ENCODE measurements at places on chromosomes 3 and 15.

- no peak for DNase-seq
Observed at GRCh38 chr3:47314056-47314764, 31.5 kb downstream of the KLHL18 start.

DNA sequence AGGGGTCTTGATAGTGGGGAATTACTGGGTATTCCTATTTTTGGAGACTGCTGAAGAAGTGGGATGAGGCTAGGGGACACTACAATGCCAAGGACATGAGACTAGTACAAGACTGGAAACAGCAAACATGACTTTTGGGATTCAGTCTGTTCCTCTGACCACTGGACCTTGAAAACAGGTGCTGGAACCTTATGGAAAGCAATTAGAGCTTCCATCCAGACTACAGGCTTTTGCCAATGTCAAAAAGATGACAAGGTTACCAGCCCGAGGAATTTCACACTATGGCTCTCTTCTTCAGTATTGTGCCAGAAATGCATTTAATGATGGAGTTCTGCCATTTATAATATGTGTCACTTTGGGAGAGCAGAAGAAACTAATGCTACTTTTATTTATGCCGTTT lies 282.6 kb downstream of the GAP43 start:
- no peak for DNase-seq

DNA sequence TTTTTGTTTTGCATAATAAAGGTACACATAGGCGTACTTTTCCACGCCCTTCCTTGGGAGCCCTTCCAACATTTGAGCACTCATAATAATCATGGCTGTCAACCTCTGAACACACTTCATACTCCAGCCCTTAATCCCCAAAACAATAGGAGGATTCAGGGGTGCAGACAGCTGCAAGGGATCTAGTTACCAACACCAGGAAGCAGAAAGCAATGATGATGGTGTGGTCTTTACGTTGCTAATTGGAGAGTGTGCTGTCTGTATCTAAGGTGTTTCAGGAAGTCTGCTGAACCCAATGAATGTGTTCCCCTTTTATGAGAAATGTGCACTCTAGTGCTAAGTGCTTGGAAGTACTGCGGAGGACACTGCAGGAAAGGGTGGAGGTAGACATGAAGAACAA lies 60.3 kb upstream of the PDZRN3 start:
- DNase-seq, result no peak

DNA sequence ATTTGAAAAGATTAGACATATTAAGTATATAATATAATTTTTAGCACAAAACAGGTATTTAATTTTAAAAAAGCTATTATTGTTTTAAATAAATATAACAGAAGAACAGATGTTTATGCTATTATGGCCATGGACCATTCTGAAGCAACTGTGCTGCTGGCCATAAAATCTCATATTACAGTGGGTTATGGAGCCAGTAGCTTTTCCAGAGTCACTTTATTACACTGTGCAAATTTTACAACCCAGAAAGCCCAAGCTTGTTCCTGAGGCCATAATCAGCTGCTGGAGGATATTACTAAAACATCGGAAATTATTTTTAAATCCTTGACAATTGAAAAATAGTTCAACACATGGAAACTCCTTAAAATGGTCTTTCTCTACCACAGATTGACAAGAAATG lies 557.3 kb upstream of the KCNMB2 start:
- DNase-seq, result no peak

GRCh38 chr3:38623539-38623938 lies 25.9 kb downstream of the SCN5A start:
- DNase-seq, result no peak

- DNase-seq, result no peak
Observed at GRCh38 chr3:99330281-99330680, 308.1 kb upstream of the COL8A1 start.

DNA sequence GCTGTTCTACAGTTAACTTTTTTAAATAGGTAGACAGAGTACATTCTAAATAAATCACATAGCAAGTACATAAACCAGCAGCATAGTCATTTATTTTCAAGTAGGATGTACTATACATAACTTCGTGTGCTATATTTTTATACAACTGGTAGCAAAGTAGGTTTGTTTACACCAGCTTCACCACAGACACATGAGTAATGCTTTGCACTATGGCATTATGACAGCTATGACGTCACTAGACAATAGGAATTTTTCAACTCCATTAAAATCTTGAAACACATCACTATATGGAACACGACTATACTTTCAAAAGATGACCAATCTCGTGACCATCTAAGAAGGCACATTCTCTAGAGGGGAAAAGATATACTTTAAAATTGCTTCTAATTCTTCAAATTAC lies 3.5 kb downstream of the TEX55 start:
- DNase-seq, result no peak

- no peak for DNase-seq
Observed at GRCh38 chr3:57041674-57042073, 18.8 kb upstream of the SPATA12 start.

DNA sequence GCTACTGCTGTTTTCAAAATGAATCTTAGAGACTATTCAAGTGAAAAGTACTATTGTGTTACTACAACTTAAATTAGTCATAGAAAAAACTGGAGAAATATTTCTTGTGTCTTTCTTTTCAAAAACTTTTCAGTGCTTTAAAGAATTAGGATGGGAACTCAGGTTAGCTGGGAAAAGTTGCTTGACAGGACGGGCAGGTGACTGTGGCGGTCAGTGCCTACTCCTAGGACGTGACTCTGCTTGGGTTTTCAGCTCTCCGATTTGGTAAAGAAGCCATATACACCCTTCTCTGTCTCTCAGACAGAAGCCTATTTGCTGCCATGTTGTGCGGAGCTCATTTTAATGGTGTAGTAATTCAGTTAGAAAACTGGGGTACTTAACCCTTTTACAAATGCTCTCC lies 89.8 kb upstream of the CACNA2D3 start:
- DNase-seq, result no peak

- DNase-seq, result no peak
Observed at GRCh38 chr3:194023501-194024280, 112.3 kb upstream of the HES1 start.

DNA sequence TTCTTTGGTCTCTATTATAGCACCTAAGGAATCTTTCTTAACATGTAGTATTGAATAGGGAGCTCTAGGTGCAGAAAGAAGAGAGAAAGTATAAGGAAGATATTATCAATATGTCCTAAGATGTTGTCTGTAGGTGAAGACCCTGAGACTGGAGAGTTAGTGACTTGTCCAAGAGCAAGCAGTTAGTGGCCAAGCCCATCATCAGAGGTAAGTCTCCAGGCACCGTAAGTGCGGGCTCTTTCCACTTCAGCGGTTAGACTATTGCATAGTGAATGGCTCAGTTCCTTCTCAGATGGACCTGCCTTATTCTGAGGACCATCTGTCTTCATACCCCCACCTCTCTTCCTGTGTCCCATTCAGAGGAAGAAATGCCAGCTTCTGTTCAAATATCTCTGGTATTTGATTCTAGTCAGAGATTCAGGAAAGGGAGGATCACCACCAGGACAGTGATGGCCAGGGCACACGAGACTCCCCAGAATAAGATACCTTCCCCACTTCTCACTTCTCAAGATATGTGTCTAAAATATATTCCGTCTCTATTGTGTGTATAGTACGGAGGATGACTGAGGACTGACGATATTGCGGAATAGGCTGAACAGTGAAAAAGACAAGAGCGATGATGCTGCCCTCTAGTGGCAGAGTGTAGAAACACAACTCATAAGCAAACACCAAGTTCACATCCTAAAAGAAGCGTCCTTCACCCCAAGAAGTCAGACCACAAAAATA lies 19.1 kb upstream of the ADGRG7 start:
- peak; percentile 78 for DNase-seq

DNA sequence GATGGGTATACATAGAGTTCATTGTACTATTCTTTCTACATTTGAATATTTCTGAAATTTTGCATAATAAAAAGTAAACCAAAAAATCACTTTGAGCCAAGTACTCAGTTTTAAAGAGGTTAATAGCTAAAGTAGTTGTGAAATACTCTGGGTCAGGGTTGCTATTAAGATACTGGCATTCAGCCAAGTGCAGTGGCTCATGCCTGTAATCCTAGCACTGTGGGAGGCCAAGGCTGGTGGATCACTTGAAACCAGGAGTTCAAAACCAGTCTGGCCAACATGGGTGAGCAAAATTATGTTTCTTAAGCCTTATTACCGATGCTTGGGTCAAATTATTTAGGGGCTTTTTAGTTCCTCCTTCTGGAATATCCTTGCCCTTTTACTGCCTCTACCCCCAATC lies 122.0 kb upstream of the MELTF start:
- no peak for DNase-seq

GRCh38 chr3:9778143-9779074 lies 8.7 kb upstream of the CAMK1 start:
- no peak for DNase-seq
